ENCODE measurements at places on chromosomes 3 and 15.
A peak's percentile ranks its signal among the peaks of the same experiment; 100 is the strongest.

DNA sequence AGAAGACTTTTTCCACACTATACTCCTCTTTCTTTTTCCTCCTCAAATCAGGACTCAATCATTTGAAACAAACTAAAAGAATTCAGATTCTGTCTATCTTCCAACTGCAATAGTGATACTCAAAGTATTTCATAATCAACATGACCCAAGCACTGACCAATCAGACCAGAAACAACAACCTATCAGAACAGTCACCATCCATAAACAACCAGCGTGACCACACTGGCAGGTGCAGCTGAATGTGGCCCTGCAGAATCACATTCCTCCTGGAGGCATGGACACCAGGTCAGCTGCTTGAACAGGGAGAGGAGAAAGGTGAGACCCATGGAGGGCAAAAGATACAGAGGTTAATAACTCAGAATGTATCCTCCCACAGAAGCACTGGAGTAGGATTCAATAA lies 13.3 kb downstream of the HRG start:
- no peak overlapping the region for H3K4me3 ChIP-seq
- H3K27ac ChIP-seq, result no peak overlapping the region
- H3K36me3 ChIP-seq, result no peaks in the 10 kb centered on the region
- DNase-seq, result no peak

DNA sequence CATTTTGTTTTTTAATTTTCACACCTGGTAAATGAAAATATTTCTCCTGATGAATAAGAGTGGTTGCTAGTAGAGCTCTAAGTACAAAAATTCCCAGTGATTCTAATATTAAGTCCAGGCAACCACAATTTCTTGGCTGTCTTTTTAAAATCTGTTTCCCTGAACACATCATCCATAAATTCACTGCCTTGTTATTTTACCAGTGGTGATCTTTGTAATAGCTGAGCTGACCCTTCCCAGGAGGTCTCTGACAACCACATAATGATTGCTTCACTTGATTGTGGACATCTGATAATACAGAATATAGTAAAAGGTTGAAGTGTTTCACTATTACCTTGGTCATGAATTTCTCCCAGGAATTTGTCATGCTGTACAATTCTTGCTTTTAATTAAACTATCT lies 13.9 kb upstream of the TOP2B start:
- H3K36me3 ChIP-seq, result no peaks in the 10 kb centered on the region
- H3K4me1 ChIP-seq, result 0 out of 3 replicates have a peak, but pooled peaks cover 2% of the 10 kb centered on the region
- no peak for DNase-seq
- no peak overlapping the region for H3K4me3 ChIP-seq
- peaks cover 12% of the 10 kb centered on the region for H3K27me3 ChIP-seq

GRCh38 chr15:67931861-67932260 lies 92.0 kb upstream of the RNU6-1 start:
- no peak overlapping the region for H3K27ac ChIP-seq
- no peaks in the 10 kb centered on the region for H3K4me1 ChIP-seq
- no peak for DNase-seq
- H3K4me3 ChIP-seq, result no peak overlapping the region
- no peaks in the 10 kb centered on the region for H3K36me3 ChIP-seq
- no peaks in the 10 kb centered on the region for H3K27me3 ChIP-seq

GRCh38 chr15:74750751-74751150 lies 2.1 kb downstream of the CYP1A2 start:
- no peaks in the 10 kb centered on the region for H3K4me1 ChIP-seq
- H3K27me3 ChIP-seq, result peaks cover 31% of the 10 kb centered on the region
- no peak overlapping the region for H3K4me3 ChIP-seq
- no peaks in the 10 kb centered on the region for H3K36me3 ChIP-seq
- no peak overlapping the region for H3K27ac ChIP-seq

DNA sequence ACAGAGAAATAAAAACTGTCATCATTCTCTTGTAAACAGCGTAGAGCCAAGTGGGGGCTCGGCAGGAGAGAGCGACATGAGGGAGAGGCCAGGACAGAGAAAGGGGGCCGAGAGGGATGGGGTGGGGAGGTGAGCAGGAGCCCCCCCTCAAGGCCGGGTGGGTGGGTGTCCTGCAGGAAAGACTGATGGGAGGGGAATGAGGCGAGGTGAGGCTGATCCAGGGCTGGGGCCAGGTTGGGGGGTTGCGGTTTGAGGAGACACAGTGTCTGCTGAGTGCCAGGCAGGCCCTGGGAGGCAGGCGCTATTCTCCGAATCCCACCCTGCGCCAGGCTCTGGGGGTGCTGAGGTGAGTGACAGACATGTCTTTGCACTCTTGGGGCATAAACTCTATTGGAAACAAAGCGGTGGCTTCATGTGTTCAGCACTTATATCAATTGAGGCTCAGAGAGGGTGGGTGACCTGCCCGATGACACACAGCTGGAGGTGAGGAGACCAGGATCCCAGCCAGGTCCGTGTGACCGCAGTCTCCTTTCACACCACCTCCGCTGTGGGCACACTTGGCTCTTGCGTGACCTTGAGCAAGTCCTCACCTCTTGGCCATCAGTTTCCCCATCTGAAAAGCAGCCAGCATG lies 19.6 kb upstream of the CSPG4 start:
- no peak overlapping the region for H3K4me3 ChIP-seq
- no peaks in the 10 kb centered on the region for H3K36me3 ChIP-seq
- DNase-seq, result no peak
- H3K4me1 ChIP-seq, result peaks cover 3% of the 10 kb centered on the region
- H3K27ac ChIP-seq, result no peak overlapping the region

GRCh38 chr3:158152186-158152585 lies 42.3 kb downstream of the RSRC1 start:
- H3K27me3 ChIP-seq, result no peaks in the 10 kb centered on the region
- no peak for DNase-seq
- H3K27ac ChIP-seq, result no peak overlapping the region
- 0 out of 3 replicates have a peak, but pooled peaks cover 3% of the 10 kb centered on the region for H3K36me3 ChIP-seq
- H3K4me3 ChIP-seq, result no peak overlapping the region

DNA sequence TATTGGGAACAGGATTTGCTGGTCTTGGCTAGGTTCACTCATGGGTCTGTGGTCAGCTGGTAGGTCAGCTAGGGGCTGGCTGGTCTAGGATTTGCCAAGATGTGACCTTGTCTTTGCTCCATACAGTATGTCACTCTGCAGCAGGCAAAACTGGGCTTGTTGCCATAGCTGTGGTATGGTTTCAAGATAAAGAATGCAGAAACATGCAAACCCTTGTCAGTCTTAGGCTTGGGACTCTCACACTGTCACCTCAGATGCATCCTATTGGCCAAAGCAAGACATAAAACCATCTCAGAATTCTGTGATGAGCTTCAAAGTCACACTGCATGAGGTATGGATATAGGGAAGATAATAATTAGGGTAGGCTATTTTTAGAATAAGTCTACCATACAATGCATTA lies 66.6 kb upstream of the TBC1D5 start:
- no peaks in the 10 kb centered on the region for H3K36me3 ChIP-seq
- no peak overlapping the region for H3K27ac ChIP-seq
- H3K4me3 ChIP-seq, result no peak overlapping the region
- H3K4me1 ChIP-seq, result no peaks in the 10 kb centered on the region
- H3K27me3 ChIP-seq, result no peaks in the 10 kb centered on the region
- no peak for DNase-seq

DNA sequence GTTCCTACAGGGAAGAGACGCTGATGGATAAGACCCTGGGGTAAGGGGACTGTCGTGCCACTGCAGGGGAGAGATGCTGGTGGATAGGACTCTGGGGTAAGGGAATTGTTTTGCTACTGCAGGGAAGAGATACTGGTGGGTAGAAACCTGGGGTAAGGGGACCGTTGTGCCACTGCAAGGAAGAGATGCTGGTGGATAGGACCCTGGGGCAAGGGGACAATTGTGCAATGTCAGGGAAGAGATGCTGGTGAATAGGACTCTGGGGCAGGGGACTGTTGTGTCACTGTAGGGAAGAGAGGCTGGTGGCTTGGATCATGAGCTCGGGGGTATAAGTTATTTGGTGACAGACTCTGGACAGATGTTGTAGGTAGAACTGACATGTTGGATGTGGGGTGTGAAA lies 37.6 kb downstream of the WNT7A start:
- H3K27ac ChIP-seq, result no peak overlapping the region
- H3K4me1 ChIP-seq, result no peaks in the 10 kb centered on the region
- DNase-seq, result no peak

GRCh38 chr15:60130821-60131220 lies 126.7 kb downstream of the FOXB1 start:
- no peak overlapping the region for H3K27ac ChIP-seq
- H3K4me1 ChIP-seq, result no peaks in the 10 kb centered on the region
- no peak overlapping the region for H3K4me3 ChIP-seq
- no peaks in the 10 kb centered on the region for H3K27me3 ChIP-seq
- no peak for DNase-seq
- no peaks in the 10 kb centered on the region for H3K36me3 ChIP-seq

- no peak overlapping the region for H3K4me3 ChIP-seq
- DNase-seq, result no peak
- H3K27ac ChIP-seq, result no peak overlapping the region
- no peaks in the 10 kb centered on the region for H3K36me3 ChIP-seq
- no peaks in the 10 kb centered on the region for H3K27me3 ChIP-seq
These were observed 127.6 kb upstream of the GBE1 start for GRCh38 chr3:81888914-81889557.

DNA sequence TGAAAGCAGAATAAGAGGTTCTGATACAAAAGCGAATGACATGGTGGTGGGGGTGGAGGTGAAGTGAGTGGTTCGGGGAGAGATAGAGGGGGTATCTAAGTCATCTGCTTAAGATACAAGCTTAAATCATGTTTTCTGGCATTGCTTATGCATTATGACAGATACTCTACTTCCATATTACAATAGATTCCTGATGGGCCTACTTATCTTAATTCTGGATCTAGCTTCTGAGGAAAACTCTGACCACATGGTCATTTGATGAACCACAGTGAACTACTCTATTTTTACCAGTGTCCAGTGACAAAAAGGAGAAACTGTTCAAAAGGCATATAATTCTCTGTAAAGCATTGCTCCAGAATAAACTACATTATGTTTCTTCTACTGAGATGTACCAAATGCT lies 673.7 kb upstream of the CCDC54 start:
- H3K4me3 ChIP-seq, result no peak overlapping the region
- H3K27me3 ChIP-seq, result no peaks in the 10 kb centered on the region
- no peaks in the 10 kb centered on the region for H3K36me3 ChIP-seq
- no peak for DNase-seq
- H3K27ac ChIP-seq, result no peak overlapping the region

DNA sequence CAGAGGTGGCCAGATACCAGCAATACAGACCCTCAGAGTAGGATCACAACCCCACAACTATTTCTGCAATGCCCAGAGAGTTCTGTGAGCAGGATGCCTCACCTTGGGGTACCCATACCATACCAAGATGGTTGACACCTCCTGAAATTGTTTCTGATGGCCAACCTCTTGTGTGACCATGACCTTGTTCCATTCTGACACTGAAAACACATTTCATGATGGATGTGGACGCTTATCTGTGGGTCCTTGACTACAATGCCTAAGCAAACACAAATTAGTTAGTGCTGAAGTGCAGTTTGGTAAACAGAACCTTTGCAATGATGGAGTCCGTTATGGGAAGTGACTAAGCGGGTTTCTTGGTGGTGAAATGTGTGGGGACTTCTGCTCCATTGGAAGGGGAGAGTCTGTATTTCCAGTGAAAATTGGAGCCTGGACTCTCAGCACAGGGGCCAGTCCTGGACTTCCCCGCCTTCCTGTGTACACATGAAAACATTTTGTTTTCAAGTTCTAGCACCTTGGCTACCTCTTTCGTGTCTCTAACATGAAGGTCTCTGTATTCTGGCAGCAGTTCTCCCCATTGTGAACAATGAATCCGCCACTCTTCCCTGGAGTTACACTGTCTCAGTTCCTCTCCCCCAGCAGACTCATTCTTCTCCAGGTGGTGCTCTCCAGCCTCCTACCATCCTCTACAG lies 106.2 kb downstream of the XXYLT1 start:
- no peaks in the 10 kb centered on the region for H3K27me3 ChIP-seq
- H3K36me3 ChIP-seq, result no peaks in the 10 kb centered on the region
- no peak for DNase-seq
- H3K27ac ChIP-seq, result peak overlapping the region; percentile 92
- peaks cover 68% of the 10 kb centered on the region for H3K4me1 ChIP-seq

DNA sequence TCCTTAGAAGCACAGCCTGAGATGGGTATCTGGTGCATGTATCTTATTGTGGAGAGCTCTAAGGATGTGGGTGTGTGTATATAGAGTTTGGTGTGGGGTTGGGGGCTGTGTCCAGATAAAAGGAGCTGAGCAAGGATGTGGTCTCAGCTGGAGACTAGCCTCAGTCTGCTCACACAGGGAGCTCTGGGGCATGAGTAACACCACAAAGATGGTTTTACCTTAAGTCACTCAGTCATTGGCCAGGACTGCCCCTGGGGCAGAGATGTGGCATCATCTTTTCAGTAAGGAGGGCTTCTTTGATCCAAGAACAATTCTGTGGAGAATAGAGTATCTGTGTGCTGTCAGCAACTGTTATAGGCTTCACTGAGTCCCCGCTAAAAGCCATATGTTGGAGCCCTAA lies 163.4 kb upstream of the NUDT16 start:
- no peak overlapping the region for H3K4me3 ChIP-seq
- no peak for DNase-seq
- no peak overlapping the region for H3K27ac ChIP-seq
- 0 out of 3 replicates have a peak, but pooled peaks cover 2% of the 10 kb centered on the region for H3K4me1 ChIP-seq

DNA sequence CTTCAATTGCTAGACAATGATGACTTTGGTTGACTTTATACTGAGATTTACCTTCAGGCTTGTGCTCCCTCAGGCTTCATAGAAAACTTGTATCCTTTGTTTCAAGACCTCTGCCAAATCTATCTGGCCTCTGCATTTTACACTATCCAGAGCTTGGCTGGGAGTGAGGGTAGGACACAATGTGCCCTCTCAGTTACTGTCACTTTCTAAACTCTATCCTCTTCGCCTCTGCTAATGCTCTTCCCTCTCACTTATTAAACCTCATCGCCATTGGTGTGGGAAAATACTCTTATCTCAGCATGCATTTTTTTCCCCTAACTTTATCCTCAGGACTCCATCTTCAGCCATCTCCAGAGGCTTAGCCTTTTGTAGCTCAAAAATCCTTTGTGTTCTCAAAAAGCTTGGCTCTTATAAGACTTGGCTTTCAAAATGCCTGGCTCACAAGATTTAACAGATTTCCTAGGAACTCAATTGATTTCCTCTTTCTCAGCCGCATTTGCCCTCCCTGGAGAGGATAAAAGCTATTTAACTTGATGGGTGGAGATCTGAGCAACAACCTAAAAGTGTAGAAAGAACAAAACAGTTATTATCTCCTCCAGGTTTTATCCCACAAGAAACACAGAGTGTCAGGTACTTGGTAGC lies 28.3 kb downstream of the SUCNR1 start:
- H3K4me3 ChIP-seq, result no peak overlapping the region
- H3K36me3 ChIP-seq, result no peaks in the 10 kb centered on the region
- H3K27ac ChIP-seq, result no peak overlapping the region
- H3K4me1 ChIP-seq, result no peaks in the 10 kb centered on the region

GRCh38 chr3:129694228-129694627 lies 87.8 kb upstream of the PLXND1 start:
- no peak overlapping the region for H3K4me3 ChIP-seq
- H3K36me3 ChIP-seq, result no peaks in the 10 kb centered on the region
- no peaks in the 10 kb centered on the region for H3K27me3 ChIP-seq
- no peaks in the 10 kb centered on the region for H3K4me1 ChIP-seq
- H3K27ac ChIP-seq, result no peak overlapping the region
- DNase-seq, result no peak

GRCh38 chr3:177536873-177537272 lies 339.6 kb upstream of the TBL1XR1 start:
- H3K27ac ChIP-seq, result no peak overlapping the region
- no peak for DNase-seq
- H3K27me3 ChIP-seq, result peaks cover 5% of the 10 kb centered on the region

GRCh38 chr15:83164771-83165404 lies 42.7 kb downstream of the HDGFL3 start:
- no peaks in the 10 kb centered on the region for H3K27me3 ChIP-seq
- DNase-seq, result no peak
- no peak overlapping the region for H3K4me3 ChIP-seq
- 0 out of 2 replicates have a peak, but pooled peaks cover 5% of the 10 kb centered on the region for H3K4me1 ChIP-seq
